ENCODE measurements at places on chromosomes 7 and 10.

DNA sequence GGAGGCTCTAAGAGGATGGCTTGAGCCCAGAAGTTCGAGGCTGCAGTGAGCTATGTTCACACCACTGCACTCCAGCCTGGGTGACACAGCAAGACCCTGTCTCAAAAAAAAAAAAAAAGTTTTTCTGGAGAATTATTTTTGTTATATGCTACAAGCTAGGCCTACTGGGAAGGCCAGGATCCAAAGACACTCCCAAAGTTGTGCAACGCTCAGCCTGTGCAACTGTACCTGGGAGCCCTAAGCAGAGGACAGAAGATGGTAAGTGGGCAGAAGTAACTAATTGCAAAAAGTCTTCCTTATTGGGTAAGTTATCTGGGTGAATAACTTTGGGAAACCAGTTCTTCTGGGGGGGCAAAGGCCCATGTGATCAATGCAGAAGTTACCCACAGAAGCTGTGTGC, 17.3 kb downstream of the HIP1 start:
- DNase-seq: no peak

- no peak for DNase-seq
Measured at GRCh38 chr10:100868382-100868781, 44.4 kb upstream of the SLF2 start.

DNA sequence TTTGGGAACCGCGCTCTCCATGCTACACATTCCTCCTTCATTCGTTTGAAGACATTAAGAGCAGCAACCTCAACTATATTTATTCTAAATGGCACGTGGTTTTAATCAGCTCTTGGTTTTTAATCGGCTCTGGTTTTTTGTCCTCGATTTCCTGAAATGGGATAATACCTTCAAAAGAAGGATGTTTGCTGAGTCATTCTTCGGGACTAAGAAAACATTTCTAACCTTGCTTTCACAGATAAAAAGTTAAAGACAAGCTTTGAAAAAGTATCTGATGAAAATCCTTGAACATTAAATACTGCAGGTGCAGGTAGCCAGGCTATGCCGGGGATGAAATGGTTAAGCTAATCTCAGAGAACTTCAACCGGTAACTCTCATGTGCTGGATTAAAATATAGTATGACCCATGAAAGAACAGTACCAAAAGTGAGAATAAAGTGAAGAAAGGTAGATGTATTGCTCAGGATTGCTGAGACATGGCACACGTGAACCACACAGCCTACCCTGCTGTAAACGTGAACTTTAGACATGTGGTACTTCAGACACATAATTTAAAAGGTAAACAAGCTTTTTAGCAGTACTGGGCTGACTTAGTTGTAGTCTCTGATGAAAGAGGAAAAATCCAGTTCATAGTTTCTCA, 89.1 kb downstream of the PTPRN2 start:
- DNase-seq: no peak

GRCh38 chr7:82805527-82805960, 357.1 kb downstream of the PCLO start:
- peak; percentile 73 for DNase-seq

GRCh38 chr7:29969738-29970137, 19.9 kb downstream of the SCRN1 start:
- DNase-seq: no peak

DNA sequence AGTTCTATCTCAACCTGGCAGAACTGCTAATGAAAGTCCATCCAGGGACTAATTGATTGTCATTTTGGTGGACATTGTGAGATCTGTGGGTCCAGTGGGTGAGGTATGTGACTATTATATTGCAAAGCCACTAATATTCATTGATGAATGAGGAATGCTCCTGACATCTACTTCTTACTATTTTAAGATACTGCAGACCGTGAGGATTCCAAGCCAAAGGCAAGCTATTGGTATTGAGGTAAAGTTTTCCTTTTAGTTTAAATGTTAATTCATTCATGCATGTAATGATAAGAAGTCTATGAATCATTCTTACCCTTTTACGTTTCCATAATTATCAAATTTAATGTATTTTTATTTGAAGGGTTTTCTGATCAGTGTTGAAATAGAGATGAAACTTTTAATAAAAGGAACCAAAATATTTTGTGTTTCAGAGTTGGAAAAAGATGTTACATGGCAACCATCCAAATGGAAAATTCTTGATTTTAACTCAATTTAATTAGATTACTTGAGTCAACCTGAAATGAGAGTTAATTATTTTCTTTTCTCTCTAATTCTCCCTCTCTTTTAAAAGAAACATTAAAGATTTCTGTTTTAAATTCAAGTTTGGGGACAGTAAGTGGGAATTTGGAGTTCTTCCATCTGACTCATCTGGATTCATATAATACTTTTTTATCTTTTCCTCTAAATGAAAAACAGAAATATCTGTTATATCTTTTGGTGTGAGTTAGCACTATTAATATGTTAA, 39.6 kb downstream of the NUP205 start:
- DNase-seq: no peak

GRCh38 chr7:116240024-116240668, 29.8 kb downstream of the TES start:
- no peak for DNase-seq

DNA sequence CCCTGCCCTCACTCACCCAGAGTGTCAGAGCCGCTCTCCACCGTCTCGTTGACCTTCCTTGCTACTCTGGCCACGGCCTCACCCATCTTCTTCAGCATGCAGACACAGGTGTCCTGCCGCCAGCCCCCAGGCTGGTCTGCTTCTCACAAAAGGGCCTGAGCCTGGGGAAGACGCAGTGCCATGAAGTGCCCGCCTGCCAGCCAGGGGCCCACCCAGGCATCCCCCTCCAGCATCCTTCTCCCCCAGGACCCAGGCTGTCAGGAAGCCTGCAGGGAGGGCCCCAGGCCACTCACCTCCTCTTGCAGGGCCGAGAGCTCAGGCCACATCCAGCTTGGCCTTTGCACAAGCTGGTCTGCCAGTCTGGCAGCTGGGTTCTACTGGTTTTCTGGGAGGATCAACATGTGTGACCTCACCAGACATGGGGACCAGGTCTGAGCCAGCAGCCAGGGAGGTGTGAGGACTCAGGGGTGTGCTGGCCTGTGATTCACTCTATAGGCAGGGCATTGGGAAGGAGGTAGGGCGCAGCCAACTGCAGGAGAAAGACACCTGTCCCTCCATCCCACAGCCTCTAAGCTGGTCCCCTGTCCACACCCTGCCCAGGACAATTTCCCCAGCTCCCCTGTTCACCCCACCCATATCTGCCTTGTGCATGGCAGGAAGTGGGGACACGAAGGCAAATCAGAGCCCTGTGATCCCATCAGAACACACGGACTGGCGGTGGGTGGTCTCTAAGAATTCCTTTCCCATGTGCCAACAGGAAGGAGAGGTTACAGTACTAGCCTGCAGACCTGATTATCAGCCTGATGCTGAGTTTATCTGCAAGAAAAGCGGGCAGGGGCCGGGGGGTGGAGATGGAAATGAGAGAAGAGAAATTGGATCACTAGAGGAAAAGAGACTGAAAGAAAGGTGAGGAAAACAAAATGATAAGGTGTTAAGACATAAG, 5.7 kb downstream of the LRRC20 start:
- DNase-seq: no peak

- no peak for DNase-seq
Measured at GRCh38 chr10:27622596-27622995, 118.5 kb downstream of the RAB18 start.

GRCh38 chr10:30439931-30440330, 5.9 kb downstream of the MAP3K8 start:
- DNase-seq: no peak

DNA sequence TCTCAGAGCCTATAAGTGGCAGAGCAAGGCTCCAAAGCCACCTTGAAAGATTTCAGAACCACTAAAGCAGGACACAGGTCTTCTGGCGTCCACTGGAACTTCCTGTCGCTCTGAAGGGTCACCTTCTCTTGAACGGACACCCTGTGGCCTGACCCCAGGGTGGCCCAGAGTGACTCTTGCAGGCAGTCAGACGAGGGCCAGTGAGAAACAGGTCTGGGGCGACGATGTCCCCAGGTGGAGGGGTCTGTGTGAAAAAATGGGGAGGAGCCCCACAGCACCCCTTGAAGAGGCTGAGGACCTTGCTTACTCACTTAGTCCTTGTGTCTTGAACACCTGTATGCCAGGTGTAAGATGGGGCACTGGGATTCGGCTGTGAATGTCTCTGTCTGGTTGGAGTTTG, 946 bp upstream of the RASGEF1A start:
- DNase-seq: no peak

- DNase-seq: no peak
Measured at GRCh38 chr10:108662975-108663374, 1260.3 kb downstream of the XPNPEP1 start.

DNA sequence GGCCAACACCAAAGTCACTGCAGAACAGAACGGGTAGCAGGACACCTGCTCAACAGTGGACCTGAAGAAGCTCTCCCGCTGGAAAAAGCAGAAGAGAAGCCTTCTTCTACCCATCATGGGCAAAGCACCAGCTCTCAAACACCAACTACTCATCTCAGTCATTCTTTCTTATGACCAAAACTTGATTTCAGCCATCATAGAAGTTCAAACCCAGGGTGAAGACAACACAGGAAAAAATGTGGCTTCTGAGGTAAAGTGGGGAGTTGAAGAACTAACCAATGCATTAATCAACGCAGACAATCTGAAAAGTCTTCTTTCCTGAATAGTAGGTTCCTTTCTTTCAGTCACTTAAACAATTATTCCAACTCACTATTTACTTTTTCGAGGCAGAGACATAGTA, 83.3 kb downstream of the ELMO1 start:
- DNase-seq: no peak

GRCh38 chr10:19168584-19168983, 120.0 kb downstream of the MALRD1 start:
- DNase-seq: no peak

- no peak for DNase-seq
Measured at GRCh38 chr7:39400836-39401235, 165.4 kb upstream of the YAE1 start.
